ENCODE measurements at places on chromosomes 3 and 15.

GRCh38 chr15:29935296-29936004, 113.2 kb upstream of the TJP1 start:
- DNase-seq, result no peak

GRCh38 chr3:60192297-60193114, 1058.7 kb downstream of the FHIT start:
- DNase-seq, result no peak

DNA sequence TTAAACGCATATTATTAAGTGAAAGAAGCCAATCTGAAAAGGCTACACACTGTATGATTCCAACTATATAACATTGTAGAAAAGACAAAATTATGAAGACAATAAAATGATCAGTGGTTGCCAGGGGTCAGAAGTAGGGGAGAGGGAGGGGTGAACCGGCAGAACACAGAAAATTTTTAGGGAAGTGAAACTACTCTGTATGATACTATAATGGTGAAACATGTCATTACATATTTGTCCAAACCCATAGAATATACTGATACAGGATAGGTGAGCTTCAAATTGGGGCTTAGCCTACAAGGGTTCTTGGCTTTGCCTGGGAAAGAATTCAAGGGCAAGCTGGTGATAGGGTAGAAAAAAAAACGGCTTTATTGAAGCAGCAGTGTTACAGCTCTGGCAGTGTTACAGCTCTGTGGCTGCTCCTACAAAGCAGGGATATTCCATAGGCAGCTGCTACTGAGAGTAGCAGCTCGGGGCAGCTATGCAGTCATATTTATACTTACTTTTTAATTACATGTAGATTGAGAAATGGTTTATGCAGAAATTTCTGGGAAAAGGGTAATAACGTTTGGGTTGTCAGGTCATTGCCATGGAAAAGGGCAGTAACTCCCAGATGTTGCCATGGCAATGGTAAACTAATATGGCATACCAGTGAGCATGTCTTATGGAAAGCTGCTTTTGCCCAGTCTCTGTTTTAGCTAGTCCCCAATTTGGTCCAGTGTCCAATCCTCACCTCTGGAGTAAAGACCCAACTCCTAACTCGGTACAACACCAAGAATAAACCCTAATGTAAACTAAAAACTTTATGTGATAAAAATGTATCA, 125.1 kb upstream of the SLC25A36 start:
- peak; percentile 30 for DNase-seq

DNA sequence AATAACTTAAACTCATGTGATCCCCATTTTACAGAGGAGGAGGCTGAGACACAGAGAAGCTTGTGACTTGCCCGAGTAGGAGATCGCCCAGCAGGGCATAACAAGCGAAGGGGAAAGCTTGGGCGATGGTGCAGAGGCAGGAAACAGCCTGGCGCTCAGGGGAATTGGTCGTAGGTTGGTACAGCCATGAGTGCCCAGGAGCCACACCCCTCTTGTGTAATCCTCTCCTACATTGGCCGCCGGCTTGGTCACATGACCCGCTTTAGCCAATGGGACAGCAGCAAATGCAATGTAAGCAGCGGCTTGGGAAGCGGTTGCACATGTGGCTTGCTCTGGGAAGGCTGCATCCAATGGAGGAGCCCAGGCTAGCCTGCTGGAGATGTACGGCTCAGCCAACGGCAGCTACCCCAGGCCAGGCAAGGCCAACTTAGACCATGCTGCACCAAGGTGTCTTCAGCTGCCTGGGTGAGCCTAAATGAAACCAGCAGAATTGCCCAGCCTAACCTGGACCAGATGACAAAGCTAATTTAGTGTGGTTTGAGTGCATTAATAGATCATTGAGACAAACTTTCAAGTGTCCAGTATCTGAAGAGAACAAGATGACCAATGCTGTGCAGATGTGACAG, 50.3 kb upstream of the SLC6A6 start:
- peak; percentile 16 for DNase-seq

- no peak for DNase-seq
Observed at GRCh38 chr3:139358841-139359562, 15.2 kb downstream of the MRPS22 start.

GRCh38 chr15:95259965-95260364, 1028.6 kb downstream of the MCTP2 start:
- DNase-seq, result no peak

DNA sequence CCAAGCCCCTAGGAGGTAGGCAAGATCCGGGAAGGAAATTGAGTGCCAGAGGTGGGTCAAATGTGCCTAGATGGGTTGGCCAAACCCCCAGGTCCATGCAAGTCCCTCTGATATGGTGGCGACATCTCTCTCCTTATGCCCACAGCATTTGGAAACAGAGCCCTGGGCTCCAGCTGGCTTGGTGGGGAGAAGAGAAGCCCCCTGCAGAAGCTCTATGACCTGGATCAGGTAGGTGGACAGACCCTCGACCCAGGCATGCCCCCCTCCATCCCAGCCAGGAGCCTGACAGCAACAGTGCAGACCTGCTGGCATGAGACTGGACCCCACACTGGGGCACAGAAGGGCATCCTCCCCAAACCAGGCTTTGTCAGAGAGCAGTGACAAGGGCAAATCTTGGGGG, 12.2 kb downstream of the CHST13 start:
- no peak for DNase-seq

DNA sequence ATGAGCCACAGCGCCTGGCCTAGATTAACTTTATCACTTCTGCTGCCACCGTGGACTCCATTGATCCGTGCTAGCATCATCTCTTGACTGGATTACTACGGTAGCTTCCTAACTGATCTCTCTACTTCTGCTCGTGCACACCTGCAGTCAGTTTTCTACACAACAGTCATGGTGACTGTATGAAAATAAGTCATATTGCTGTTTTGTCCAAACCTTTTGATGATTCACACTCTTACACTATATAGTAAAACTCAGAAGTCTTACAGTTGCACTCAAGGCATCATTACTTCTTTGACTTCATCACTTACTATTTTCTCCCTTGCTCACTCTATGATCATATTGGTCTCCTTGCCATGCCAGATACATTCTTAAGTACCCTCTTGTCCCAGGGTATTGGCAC, 10.1 kb downstream of the PDCD6IP start:
- DNase-seq, result no peak

GRCh38 chr3:41583014-41583413, 378.9 kb downstream of the ULK4 start:
- DNase-seq, result no peak

DNA sequence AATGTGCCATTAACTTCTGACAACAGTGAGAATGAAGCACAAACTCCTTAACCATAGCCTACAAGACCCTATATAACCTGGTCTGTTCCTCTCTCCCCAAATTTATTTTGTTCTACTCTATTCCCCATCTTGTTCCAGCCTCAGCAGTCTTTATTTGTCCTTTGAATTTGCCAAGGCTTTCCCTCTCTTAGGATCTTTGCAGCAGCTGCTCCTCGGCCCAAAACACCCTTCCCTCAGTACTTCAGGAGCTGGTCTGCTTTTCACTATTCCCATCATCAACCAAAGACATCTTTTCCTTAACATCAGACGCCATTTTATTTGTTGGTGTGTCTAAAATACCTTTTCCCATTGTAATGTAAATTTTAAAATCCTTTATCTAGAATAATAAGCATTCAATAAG, 10.2 kb downstream of the PRICKLE2 start:
- DNase-seq, result no peak

GRCh38 chr3:143633816-143634215, 214.5 kb downstream of the SLC9A9 start:
- DNase-seq, result no peak

Measured in inflammatory macrophage (primary cell).